ENCODE measurements at places on chromosomes 11 and 22.

DNA sequence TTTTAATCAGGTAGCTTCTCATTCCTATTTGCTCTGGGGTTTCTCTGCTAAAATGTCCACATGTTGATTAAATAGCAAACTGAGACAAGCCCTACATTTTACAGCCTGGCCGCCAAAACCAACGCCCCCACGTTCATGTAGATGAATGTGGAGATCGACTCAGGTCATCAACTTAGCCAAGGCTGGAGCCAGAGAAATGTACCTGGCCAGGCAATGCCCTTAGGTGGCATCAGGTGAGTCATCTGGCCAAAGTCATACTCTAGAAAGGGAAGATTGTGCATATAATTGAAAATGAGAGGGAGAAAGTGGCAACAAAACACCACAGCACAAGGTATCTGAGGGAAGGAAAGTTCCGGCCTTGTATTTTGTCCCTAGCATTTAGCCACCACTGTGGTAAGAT, 37.1 kb upstream of the CCDC89 start:
- no peak for DNase-seq

DNA sequence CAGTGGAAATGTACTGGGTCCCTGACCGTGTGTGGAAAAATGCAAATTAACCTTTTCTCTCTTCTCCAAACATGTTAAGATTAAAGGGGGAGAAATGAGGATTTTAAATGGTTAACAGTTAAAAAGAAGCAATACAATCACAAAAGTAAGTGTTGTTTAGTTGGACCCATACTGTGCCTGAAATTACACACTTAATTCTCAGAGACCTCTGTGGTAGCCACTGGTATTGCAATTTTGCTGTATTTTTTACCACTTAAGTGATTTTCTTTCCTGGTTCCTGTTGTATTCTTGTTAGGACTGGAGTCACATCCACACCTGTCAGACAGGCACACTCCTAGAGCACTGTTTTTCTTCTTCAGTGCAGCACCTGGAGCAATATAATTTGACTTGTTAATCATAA, 179.6 kb upstream of the PDGFD start:
- DNase-seq = no peak

- DNase-seq = peak; percentile 88
Measured at GRCh38 chr11:45658292-45658991, 7.0 kb downstream of the CHST1 start.

GRCh38 chr11:69387409-69387885, 93.5 kb downstream of the MYEOV start:
- no peak for DNase-seq

DNA sequence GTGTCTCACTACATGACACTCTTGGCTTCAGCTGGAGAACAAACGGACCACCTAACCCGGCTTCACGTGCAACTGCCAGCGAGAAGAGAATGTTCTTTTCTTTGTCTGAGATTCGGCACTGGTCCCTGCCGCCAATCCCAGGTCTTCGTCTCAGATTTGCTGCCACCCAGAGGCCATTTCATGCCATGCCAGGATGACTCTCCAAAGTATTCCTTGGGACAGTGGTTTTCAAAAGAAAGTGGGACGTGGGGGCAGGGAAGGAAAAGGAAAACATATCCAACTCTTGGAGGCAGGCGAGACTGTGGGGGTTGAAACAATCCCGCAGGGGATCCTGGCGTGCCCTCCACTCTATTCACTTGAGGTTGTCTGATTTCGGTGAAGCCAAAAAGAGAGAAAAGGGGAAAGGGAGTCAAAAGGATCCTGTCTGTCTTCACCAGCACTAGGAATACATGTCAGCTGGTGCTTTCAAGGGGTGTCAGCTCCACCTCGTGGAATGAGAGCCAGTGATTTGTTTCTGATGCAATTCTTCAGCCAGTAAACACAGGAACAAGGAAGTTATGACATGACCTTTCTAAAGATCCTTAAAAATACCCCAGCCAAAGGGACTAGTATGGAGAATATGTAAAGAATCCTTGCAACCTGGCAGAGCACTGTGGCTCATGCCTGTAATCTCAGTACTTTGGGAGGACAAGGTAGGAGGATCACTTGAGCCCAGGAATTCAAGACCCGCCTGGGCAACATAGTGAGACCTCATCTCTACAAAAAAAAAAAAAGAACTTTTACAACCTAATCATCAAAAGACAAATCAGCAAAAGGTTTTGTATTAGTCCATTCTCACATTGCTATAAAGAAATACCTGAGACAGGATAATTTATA, 41.0 kb upstream of the APLNR start:
- DNase-seq = peak; percentile 66

DNA sequence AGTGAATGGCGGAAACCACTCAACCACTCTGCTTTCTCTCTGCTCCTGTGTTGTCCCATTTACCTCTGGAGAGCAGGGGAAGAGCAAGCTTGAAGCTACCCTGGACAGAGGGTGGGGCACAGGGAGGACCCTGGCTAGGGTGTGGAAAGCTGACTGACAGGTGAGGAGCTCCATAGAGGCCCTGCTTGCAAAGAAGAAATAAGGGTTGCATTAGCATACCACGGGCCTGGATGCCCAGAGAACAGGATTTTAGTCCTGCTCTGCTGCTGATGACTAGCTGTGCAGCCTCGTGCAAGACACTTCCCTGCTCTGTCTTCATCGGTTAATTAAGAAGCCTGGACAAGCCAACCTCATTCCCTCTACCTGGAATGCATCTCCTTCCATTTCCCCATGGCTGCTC, 135.0 kb downstream of the BUD13 start:
- DNase-seq = no peak

DNA sequence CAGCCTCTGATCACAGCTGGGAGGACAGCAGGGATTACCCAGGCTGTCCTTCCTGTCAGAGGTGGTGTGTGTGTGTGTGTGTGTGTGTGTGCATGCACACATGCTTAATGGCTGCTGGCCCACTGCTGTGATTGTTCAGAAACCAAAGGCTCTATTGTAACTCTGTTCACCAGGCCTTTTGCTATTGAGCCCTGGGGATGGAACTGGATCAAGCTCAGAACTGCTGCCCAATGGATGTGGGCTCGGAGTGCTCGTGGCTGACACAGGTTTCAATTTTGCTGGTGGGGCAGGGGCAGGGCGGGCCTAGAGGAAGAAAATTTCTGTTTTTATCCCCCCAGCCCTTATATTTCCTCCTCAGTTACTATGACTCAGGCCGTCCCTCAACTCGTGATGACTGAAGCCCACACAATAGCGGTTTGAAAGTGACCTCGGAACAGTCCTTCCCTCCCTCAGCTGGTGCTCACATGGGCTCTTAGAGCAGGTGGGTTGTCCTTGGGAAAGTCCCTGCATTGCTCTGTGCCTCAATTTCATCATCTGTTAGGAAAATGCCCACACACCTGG, 359.3 kb downstream of the TENM4 start:
- DNase-seq = no peak

DNA sequence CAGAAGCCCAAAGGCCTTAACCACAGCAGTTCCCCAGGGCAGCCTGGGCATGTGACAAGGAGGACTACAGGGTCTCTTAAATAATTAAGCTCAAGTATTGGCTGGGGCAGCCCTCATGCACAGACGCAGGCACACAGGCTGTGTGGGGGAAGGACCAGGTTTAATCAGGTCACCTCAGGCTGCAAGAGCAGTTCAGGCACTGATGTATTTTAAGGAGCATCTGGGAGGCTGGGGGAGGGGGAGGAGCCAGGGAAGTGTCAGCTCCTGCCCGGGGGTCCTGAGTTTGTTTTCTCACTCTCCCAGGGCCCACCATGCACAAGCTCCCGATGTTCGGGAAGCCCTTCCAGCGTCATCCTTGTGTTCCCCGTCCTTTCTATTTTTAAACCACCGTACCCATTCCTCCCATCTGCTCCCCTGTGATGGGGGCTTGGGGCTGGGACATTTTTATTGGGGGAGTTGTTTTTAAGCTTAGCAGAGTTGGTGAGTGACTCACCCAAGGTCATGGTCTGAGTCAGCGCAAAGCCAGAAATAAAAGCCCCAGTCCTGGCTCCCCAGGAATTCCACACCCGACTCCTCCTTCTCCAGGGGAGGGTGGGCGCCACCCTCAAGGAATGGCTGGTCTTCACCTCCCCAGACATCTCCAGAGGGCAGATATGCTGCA, 2.4 kb downstream of the CSDC2 start:
- no peak for DNase-seq
